ENCODE measurements at places on chromosomes 3 and 15.
A peak's percentile ranks its signal among the peaks of the same experiment; 100 is the strongest.

DNA sequence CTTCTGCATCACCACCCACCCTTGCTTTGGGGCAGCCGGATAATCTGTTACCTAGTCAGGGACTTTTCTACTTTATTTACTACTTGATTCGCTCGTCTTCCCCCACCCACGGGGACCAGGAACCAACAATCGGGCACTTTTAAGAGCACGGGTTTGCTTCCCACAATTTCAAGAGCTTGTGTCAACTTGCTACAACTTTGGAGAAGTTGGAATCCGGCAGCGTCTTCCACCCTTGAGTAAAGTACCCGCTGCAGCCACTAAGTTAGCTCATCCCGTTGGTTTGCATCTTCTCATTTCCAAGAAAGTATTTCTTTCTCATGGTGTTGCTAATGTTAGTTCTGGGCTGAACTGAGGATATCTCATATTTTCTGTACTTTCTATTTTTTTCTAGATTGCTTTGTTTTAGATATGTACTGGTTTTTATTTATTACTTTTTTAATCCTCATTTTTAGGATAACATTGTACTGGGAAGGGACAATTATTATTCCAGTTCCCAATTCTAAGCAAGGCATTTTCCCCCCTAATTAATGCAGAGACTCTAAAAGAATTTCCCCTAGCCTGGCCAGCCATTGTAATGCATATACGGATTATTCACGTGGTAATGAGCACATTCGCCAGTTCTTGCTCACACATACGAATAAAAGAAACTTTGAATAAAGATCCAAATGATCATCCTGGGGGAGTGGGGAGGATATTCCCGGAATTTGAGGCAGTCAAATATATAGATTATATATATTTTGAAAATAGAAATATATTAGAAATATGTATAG is 4.0 kb downstream of the SOX2 start:
- no peak for DNase-seq

- peak; percentile 58 for DNase-seq
These were observed 10.6 kb upstream of the PCSK6 start for GRCh38 chr15:101499863-101500713.

DNA sequence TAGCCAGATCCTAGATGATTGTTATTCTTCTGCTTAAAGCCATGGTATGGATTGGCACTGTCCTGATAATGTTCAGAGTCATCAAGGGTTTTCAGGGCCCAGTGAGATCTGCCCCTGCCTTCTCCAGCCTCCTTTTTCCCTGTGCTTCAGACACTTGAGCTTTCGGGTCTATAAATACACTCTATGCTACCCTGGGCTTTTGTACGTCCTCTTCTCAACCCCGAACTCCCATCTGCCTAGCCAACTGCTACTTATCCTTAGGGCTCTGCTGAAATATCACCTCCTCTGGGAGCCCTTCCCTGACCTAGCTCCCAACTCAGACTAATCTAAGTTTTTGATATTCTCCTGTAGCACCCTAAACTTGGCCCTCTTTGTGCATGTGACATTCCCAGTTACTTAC is 115.3 kb downstream of the OPA1 start:
- DNase-seq: no peak

DNA sequence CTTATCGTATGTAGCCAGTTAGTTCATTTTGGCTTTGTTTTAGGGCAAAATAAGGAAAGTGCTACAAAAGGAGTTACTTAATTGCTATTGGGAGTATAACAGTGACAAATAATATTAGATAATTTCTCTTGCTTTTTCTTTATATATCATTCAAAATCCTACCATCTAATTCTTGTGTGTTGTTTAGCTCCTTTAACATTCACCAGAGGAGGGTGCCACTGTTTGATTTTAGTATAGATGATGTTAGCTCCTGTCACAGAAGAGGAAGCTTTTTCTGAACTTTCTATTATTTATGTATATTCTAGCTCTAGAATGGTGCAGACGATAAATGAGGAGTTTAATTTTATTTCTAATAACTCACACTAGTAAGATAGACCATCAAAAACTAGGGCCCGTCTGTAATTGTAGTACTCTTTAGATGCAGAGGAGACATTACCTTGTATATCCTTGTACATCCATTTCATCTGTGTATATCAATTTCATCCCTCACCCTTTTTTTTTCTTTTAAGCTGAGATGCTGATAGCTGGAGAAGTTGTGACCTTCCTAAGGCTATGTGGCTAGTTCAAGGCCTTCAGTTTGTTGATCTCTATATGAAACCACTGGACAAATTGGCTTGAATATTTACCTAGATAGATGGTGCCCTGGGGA is 3.0 kb downstream of the PPM1L start:
- DNase-seq: no peak

DNA sequence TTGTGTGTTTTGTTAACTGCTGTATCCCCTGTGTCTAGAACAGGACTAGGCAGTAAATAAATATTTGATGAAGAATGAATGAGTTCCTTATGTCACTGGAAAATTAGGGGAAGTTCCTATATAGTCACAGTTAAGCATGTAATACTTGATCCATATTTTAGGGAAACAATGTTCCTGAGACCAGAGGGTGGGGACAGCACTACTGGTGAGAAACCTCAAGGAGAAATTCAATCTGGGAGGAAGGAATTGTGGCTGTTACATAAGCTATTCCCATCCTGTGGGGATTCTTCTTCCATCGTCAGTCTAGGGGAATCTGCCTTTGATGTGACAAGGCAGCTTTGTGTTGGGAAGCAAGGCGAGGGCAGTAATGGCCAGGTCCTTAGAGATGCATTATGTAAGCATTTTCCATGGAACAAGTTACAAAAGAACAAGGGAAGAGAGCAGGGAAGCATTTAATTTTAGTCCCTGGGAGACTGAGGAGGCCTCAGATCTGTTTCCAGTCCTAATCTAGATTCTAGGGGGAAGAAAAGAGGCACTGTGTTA is 219.3 kb upstream of the TTC14 start:
- no peak for DNase-seq

DNA sequence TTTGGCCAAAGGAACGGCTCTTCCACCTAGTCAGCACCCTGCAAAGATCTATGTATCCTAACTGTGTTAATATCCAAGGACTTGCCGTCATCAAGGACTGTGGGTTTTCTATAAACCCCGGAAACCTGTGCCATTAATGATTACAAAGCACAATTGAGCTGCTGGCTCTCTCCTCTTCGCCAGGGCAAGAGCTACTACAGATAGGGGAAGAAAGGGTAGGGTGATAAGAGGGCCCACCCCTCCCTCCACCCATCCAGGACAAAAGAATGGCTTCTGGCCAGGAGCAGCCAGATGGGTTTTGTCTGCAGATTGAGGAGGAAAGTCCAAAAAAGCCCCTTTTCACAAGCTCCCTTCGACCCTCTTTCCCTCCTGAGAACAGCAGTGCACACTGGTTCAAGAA is 9.9 kb downstream of the RFT1 start:
- no peak for DNase-seq

DNA sequence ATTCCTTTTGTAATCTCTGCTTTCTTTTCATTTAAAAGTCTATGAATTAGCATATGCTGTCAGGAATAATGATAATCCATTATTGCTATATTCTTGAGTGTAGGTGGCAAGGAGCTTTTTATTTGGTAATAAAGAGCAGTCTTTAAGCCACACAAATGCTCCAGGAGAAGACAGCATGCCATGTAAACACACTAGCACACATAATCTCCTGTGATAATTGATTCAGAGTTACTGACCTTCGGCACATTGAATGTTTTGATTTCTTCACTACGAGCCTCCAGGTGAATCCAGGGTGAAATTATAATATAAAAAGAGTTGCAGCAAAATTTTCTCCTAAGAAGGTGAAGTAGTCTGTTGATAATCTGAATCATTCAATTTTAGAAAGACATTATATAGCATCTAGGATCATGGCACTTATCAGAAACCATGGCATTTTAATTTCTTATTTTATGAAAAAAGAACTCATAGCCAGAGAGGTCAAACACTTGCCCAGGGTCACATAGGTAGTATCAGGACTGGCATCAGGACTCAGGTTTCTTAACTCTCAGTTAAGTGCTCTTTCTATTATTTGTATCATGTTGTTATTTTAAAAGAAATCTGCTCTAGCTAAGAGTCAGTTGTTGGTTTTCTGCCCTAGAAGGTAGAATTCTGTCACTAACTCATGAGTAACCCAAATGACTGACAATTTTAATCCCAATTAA is 21.3 kb upstream of the DHX36 start:
- no peak for DNase-seq

- no peak for DNase-seq
These were observed 453.1 kb downstream of the NSUN3 start for GRCh38 chr3:94515983-94516382.

DNA sequence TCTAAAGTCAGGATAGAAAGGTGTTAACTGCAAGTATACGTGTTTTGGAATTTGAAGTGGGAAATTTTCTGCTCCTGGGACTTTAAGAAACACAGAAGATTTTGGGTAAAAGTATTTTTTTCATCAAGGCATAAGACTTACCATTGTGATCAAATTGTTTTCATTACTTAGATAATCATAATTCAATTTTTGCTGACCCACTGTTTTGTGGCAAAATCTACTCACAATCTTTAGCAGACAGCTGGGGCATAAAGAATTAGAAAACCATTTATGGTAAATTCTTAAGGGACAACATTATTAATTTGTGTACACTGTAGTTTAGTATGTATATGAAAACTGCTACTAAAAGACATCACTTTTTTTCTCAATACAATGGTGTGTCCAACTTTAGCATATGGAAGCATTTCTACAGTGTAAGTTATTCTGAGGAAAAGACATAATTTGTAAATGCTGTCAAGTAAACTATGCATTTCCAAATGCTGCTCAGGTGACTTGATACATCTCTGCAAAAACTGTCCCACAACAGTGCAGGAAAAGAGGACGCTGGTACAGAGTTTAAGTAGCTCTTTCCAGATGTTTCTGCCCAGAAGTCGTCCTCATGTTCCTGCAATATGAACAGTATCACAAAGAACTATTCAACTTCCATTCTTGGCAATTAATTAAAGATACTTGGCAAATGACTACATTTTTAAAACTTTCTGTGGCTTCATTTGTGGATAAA is 52.3 kb downstream of the THSD4 start:
- DNase-seq: no peak

GRCh38 chr3:50374363-50375257 is 15.3 kb upstream of the TMEM115 start:
- no peak for DNase-seq

- no peak for DNase-seq
These were observed 23.9 kb downstream of the VGLL3 start for GRCh38 chr3:86967062-86967461.

- no peak for DNase-seq
These were observed 58.2 kb downstream of the HEG1 start for GRCh38 chr3:124997303-124998246.

GRCh38 chr3:169953462-169954141 is 13.0 kb upstream of the SEC62 start:
- DNase-seq: no peak

DNA sequence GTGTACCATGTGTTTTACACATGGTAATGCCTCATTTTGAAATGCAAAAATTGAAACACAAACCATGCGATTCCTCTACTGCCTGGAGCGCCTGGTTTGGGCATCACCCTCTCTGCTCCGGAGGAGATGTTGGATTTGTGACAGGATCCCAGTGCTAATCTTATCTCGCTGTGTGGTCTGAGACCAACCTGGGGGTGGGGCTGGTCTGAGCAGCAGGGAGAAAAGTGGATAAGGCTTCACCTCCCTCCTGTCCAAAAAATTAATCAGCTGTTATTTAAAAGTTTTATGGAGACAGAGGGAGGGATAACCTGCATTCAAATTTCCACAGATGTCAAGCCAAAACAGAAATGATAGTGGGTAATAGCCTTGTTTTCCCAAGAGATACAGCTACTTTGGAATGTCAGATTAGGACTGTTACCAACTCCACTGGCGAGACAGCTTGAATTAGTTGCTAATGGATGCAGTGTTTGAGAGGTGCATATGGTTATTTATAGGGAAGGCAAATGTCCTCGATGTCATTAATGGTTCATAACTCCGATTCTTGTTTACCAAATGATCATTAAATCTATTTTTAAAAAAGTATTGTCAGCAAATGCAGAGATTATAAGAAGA is 54.0 kb upstream of the SKOR1 start:
- no peak for DNase-seq

GRCh38 chr3:47851888-47852603 is 49.1 kb downstream of the DHX30 start:
- no peak for DNase-seq

DNA sequence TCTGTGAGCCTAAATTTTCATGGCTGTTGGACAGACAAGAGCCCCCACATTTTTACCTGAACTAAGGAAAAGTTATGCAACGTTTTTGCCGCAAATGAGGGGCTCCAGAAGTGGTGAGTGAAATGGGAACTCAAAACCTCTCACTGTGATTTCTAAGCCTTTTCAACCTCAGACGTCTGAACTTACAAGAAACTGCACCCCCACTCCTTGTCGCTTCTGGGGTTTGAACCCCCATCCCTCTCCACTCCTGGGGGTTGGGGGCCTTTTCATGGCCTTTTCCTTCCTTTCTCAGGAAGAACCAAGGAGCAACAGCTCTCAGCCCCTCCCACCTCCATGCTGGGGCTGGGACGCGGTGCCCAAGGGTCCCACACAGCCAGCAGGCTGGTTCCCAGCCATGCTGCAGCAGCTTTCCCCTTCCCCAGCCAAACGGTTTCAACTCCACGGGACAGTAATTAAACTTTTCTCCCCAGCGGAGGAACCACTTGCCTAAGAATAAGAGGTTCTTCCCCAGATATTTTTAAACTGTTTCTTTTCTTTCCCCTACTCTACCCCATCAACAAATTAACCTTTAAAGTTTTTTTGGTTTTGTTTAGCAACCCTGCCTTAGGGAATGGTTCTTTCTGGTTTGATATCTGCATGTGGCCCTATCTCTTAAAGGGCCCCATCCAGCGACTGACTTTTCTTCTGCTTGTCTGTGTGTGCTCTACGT is 387.6 kb upstream of the CBLB start:
- DNase-seq: no peak

GRCh38 chr3:45979378-45979777 is 16.2 kb downstream of the FYCO1 start:
- DNase-seq: no peak

GRCh38 chr3:197343656-197344408 is 45.4 kb upstream of the DLG1 start:
- DNase-seq: no peak

DNA sequence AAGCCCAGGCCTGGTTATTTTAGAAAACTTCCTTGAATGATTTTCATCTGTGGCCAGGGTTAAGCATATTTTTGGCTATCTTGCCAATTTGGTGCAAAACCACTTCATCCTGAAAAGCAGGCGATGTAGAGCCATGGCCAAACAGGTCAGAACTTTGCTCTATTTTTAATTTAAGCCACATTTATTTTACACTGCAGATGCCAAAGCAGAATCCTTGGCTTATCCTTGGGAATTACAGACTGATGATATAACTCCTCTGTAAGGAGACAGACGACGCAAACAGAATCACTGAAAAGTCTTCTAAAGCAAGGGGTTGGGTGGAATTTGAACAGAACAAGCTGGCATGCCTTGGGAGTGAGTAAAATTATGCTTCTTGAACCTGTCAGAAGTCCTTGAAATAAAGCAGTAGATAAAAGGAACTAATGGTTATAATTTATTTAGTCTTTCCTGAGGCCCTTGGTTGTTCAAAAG is 121.9 kb downstream of the CHST2 start:
- peak; percentile 46 for DNase-seq

DNA sequence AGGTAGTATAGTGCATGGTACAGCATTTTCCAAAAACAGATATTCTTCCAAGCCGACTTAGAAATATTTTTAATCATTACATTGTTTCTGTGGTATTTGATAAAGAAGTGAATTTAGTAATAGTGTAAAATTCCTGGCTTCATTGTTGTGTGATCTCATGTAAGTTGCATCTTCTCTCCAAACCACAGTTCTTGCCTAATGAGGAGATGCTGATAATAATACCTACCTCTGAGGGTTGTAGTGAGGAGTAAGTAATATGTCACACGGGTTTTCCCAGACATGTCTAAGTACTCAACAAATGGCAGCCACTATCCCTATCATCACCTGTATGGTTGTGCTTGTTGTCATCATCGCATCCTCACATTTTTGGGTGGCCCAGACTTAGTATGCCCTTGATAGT is 167.3 kb downstream of the SLCO3A1 start:
- DNase-seq: no peak

Data from muscle of arm (tissue), 14 donors.